ENCODE measurements at places on chromosomes 13 and 19. TPM values are rescaled to one million over a fixed set of nuclear protein-coding genes. Genes with fewer than 3 reads are reported as not detected.

Gene FAAP24
- total RNA-seq, result 0.90 TPM

Gene CYSLTR2
- total RNA-seq, result 0.67 TPM

Gene C19orf38
- 7.4 TPM for total RNA-seq

Gene MEF2B
- total RNA-seq, result 1.4 TPM

Gene CEACAM1
- total RNA-seq, result 13.1 TPM

Gene SMIM17
- total RNA-seq, result not detected

Gene CEACAM6
- total RNA-seq, result 732 TPM

Gene VSIG10L
- 2.1 TPM for total RNA-seq

Gene GFY
- total RNA-seq, result not detected

Gene CYP2A6
- not detected for total RNA-seq

Gene PCDH20
- total RNA-seq, result 6.3 TPM

GRCh38 chr19:2271234-2272103 is 10.5 kb downstream of the PEAK3 start:
- peak; percentile 67 for DNase-seq

DNA sequence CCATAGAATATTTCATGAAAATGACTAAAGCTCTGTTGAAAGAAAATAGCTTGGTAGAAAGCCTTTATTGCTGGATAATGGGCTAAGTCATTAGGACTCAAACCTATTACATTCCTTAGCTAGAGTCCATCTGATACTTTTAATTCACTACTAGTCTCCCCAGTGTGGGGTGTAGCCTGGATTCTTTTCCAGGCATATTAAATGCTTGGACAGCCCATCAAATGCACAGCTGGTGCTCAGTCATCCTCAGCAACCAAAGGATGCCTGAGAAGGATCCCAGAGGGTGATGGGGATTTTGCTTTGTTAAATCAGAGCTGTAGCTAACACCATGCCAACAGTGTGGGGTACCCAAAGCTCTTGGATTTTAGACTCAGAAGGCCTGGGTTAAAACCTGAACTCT is 153.5 kb downstream of the DLEU7 start:
- no peak for DNase-seq

GRCh38 chr19:7355151-7355820 is 6.5 kb downstream of the ARHGEF18 start:
- DNase-seq, result peak; percentile 60

DNA sequence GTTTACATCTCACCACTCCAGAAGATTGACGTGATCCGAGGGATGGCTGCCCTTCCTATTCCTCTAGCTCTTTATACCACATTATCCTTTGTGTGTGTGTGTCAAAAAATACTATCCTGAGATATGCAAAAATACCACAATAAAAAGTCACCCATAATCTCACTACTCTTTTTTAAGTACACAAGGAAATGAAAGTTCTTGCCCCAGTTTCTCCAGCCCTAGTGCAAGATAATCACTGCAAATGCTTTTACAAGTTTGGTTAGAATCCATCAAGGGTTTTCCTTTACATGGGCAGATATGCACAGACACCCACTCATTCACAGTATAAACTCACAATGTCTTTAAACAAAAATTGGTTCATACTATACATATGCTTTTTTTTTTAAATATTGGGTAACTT is 89.3 kb downstream of the DIAPH3 start:
- no peak for DNase-seq

GRCh38 chr19:57473646-57474045 is 3.7 kb downstream of the ZNF772 start:
- no peak for DNase-seq

DNA sequence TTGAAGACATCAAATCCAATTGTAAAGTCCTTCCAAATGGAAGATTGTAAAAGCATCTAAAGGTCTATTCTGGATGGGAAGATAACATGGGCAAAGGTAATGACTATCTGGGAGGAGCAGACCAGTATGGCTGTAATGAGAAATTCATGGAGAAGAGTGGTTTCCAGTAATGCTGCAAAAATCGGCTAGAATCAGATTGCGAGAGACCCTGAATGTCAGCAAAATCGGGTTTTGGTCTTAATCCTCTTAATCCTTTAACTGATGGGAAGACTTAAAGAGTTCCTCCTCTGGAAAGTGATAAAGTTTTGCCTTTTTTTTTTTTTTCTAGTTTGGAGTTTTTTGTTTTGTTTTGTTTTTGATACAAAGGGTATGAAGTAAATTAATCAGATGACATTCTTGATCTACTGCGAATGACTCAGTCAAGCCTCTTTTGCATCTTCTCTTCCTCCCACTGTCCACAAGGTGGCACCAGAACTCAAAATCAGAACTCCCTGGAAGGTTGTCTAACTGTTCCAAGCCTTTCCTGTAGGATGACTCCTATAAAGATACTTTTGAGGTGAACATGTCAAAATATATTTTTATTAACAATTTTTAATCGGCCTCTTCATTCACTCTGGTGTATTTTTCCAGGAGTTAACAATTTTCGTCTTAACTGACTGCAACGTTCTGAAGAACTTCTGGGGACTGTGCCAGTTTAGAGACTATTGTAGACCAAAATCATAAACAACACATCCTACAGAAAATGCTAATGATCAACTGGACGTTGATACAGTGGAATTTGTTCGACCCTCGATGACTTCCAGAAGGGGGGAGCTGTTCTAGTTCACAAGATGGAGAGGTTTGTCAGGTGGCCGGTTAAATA is 213.3 kb upstream of the MIR17HG start:
- DNase-seq, result no peak

DNA sequence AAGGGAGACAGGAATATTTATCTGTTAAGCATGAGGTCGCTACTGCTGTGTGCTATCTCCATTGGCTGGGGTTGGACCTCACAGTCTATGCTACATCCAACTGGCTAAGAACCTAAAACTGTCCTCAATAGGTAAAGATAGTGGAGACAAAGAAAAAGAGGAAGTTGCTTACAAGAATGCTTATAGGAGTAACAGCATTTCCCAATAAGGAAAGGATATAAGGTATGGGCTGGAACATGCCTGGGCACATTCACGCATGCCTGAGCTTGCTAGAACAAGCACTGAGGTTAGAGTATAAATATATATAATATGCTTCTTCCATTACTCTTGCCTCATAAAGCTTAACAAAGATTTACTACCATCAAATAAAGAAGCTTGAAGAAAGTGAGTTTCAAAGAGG is 47.9 kb upstream of the CEACAM21 start:
- no peak for DNase-seq

GRCh38 chr19:7701654-7702457 is at the start of gene FCER2:
Gene FCER2, minus strand, starts transcription at chr19:7702131. Its CDS starts 2,371 bp downstream, at chr19:7699760.
- DNase-seq, result no peak

GRCh38 chr13:46041419-46041839 is 11.1 kb downstream of the ZC3H13 start:
- DNase-seq, result no peak

GRCh38 chr19:3409346-3410064 is 43.1 kb downstream of the NFIC start:
- DNase-seq, result no peak

- DNase-seq, result peak; percentile 81
These were observed 37.7 kb downstream of the GSX1 start for GRCh38 chr13:27830010-27830409.

- DNase-seq, result no peak
These were observed 10.3 kb upstream of the PAK4 start for GRCh38 chr19:39115105-39115847.

GRCh38 chr13:35475212-35475959 is 1.1 kb downstream of the MAB21L1 start:
- no peak for DNase-seq

DNA sequence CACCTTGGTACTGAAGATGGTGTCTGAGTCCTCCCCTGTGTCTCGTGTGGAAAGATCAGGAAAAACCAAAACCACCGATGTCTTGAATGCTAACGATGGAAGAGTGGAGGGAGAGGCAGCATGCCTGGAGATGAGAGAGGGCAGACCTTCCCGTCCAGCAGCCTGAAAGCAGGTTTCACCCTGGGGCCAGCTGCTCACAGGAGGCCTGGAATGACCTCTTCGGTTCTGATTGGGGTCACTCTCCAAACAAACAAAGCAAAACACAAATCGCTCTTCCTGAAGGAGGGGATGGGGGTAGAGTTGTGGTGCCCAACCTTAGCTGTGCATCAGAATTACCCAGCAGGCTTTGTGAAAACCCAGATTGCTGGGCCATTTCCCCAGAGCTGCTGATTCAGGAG is 142.3 kb upstream of the SOX1 start:
- no peak for DNase-seq

DNA sequence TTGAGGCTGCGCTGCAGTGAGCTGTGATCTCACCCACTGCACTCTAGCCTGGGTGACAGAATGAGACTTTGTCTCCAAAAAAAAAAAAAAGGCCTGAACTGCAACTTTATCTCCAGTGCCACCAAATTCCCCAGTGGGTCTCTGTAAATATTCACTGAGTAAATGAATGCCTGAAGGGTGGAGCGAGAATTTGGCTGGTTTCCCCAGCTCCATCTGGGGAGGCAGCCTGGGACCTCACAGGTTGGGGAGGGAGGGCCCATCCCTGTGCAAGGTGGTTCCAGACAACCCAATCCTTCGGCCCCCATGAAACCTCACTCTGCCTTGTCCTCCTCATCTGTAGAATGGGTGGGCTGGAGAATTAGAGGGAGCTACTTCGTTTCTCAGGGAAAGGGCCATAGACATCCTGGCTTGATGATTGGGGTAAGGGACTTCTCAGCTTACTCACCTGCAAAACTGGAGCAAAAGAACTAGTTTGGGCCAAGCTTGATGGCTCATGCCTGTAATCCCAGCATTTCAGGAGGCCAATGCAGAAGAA is 4.2 kb upstream of the PKN1 start:
- DNase-seq, result no peak

GRCh38 chr13:41562541-41563178 is 105.3 kb downstream of the RGCC start:
- DNase-seq, result no peak

DNA sequence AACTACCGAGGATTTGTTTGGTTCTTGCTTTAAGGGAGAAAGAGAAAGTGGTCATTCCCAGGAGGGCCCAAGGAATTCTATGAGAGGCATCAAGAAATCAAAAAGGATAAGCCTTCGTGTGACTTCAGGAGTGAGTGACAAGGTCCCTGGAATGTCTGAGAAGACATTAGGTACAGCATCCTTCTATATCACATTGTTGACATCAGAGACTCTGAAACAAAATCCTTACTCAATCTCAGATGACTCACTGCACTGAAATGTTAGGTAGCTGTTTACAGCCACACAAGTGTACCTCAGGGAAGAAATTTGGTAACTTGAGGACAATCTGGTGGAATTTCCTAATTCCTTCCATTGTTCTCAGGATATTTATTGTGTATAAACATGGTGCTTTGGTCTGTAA is 7.9 kb upstream of the LGALS14 start:
- DNase-seq, result no peak

DNA sequence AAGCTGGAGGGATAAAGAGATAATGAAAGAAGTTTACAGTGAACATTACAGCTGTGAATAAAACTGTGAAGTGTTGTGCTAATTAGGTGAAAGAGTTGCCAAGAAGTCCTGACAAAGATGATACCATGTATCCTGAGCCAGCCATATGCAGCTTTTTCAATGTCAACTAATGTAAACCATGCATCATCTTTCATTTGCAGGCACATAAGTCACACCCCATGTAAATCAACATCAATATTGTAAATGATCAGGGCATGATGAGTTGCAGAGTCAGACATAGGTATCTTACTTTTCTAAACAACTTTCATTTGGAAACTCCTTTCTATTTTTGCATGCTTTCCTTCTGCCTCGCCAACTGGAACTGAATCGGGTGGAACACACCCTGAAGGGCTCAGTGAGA is 569.1 kb downstream of the TBC1D4 start:
- DNase-seq, result no peak

- no peak for DNase-seq
These were observed 15.2 kb upstream of the STRN4 start for GRCh38 chr19:46761418-46761831.

- no peak for DNase-seq
These were observed 521.8 kb downstream of the MYO16 start for GRCh38 chr13:109151255-109151654.

GRCh38 chr19:8142513-8142900 is 6.9 kb downstream of the FBN3 start:
- DNase-seq, result no peak

DNA sequence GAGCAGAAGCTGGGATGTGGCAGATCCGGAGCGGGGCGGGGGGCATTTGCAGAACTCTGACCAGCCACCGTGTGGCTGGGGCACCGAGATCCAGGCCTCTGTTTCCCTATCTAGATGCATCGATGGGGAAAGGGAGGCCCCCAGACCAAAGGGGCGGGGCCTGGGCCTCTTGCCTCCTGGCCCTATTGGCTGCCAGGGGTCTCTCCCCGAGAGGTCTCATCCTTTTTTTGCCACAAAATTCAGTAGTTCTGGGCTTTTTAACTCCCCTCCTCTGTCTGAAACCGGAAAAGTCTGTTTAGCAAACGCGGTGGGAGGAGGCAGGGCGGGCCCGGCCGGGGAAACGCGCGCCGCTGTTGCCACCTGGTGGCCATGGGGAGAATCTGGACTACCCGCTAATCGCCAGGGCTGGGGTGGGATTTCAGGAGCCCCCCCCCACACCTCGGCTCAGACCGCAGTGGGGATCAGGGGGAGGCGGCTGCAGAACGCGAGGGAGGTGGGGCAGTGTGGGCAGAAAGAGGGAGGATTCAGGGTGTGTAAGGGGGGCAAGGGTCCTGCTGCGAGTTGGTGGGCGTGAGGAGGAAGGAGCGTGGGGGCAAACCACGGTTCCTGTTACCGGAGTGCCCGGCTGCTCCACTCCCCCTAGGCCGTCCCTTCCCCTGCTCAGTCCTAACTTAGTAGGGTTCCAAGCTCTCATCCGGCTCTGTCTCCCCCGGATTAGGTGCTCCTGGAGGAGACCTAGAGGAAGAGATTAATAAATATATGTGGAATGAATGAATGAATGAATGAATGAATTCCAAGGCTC is 28.3 kb downstream of the IL12RB1 start:
- peak; percentile 91 for DNase-seq

- DNase-seq, result no peak
These were observed 83.1 kb downstream of the ALOX5AP start for GRCh38 chr13:30818323-30818960.

DNA sequence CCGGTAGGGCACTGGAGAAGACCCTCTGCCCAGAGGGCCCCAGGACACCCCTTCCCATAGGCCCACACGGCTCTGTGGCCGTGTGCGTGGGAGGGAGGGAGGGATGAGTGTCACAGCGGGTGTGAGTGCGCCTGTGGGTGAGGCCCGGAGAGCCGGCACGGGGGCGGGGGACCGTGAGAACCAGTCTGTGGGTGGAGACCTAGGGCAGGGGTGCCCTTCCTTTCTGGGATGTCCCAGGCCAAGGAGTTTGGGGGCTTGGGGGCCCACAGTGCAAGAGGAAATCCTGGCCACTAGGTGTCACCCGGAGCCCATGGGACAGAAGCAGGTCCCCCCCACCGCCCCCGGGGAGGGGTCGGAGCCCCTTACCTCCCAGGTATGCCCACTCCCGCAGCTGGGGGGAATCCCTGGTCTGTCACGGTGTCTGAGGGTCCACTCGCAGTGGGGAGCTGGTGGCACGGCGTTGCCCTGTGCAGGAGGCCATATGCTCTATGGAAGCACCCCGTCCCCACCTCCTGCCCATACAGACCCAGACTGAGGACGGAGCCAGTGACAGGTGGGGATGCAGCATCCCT is 16.0 kb upstream of the SLC7A10 start:
- peak; percentile 75 for DNase-seq

DNA sequence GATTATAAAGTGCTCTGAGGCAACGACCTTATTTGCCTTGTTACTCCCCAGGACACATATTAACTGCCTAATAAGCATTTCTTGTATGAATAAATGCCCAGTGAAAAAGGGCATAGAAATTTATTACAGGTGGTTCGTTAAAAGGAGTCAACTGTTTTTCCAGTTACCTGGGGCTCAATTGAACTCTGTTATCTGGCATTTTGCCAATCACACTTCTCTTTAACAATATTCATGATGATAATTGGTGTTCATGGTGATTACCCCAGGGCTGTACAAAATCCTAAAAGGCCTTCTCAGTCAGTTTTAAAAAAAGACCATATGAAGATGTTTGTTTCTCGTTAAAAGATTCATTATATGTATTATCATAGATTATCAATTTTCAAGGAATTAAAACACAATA is 57.1 kb downstream of the KL start:
- DNase-seq, result no peak

Measured in upper lobe of right lung (tissue), 1 donor.